SK-MEL-5 (cell line): ENCODE measurements at places on chromosomes 2 and 18. TPM values are rescaled to one million over a fixed set of nuclear protein-coding genes. Genes with fewer than 3 reads are reported as not detected.

ONECUT2 gene
- total RNA-seq = 1.8 and 2.0 TPM in 2 replicates

ALPG gene
- not detected in 2 replicates for total RNA-seq

ZC3H15 gene
- total RNA-seq = 78.0 and 82.4 TPM in 2 replicates

FNDC4 gene
- 1.2 and 1.5 TPM in 2 replicates for total RNA-seq

ANO7 gene
- 0.32 and 0.37 TPM in 2 replicates for total RNA-seq

PPP1CB gene
- total RNA-seq = 224 and 226 TPM in 2 replicates

NT5DC4 gene
- total RNA-seq = 0.13 TPM in 1 of 2 replicates, not detected in the other

LIMS4 gene
- total RNA-seq = 0.16 TPM in 1 of 2 replicates, not detected in the other

VSNL1 gene
- total RNA-seq = 0.08 TPM in 1 of 2 replicates, not detected in the other

GRCh38 chr2:134988994-134989605 is 58.1 kb downstream of the MAP3K19 start:
- DNase-seq = peak; percentile 49

DNA sequence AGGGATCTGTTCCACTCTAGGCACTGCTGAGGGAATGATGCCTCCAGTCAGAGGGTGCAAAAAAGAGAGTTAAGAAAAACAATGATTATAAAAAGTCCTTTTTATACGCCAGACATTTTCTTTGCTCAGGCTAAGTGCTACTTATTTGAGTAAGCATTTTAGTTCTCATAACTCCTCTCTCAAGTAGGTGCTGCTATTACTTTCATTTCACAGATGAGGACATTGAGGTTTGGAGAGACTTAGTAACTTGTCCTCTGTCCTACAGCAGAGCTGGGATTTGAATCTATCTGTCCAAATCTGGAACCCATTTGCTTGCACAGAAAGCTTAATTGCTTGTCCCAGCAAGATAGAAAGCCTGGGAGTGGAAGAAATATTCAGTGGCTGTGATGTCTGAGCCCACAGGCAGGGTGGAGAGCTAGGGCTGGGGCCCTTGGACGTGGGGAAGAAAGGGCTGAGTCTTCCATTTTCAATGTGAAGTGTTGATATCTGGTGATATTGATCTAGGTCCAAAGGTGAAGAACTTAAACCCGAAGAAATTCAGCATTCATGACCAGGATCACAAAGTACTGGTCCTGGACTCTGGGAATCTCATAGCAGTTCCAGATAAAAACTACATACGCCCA is 5.8 kb downstream of the IL37 start:
- DNase-seq = no peak

DNA sequence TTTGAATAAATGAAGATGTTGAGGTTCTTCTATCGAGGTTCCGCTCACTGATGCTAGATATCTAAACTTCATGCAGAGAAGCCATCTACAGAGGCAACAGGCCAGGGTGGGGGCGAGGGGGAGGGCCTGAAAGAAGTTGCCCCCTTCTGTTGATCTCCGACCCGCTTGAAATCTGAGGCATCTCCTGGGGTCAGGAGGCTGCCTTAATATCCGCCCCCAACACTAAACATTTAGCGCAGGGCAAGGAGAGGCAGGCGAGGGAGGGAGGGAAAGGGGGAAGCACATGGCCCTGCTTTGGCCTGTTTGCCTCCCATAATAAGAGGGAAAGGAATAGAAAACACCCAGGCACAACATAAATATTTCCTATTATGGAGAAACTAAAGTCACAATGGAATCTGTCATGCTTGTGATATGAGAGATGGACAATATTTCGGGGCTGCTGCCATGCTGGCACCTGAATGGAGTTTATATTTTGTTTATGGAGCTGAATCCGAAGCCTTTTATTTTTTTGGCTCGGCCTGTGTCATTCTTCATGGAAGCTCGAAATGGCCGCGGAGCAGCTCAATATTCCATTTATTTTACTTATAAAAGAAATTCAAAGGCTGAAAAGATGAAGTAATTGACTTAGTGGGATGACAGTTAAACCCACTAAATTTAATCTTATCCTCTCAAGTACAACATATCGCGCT is 221.1 kb downstream of the INSIG2 start:
- DNase-seq = no peak

- DNase-seq = no peak
These were observed 80.6 kb downstream of the SH3BP4 start for GRCh38 chr2:235032466-235032865.

- DNase-seq = no peak
These were observed 142.6 kb downstream of the SETBP1 start for GRCh38 chr18:44823286-44823685.

DNA sequence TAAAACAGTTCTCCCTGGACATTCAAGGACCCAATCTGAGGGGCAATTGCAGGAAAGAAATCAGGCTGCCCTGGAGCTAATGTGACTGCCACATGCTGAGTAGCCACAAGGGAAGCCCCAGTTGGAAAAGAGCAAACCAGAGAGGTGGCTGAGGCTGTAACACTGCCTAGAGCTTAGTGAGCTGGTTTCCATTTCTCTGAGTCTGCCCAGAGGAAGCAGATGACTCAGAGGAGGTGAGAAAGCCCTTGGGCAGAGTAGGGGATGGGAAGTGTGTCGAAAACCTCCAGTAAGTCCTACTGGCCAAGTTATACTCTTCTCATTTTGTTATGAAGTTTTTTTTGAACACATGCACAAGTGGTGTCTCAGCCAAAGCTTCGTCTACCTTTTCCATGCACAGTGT is 753.0 kb downstream of the CNTNAP5 start:
- no peak for DNase-seq

- DNase-seq = no peak
These were observed 87.3 kb upstream of the OTOS start for GRCh38 chr2:240227538-240228428.

- no peak for DNase-seq
These were observed 825.0 kb upstream of the KLHL29 start for GRCh38 chr2:22560021-22560420.

- DNase-seq = no peak
These were observed 154.1 kb downstream of the SOCS6 start for GRCh38 chr18:70442933-70443332.

DNA sequence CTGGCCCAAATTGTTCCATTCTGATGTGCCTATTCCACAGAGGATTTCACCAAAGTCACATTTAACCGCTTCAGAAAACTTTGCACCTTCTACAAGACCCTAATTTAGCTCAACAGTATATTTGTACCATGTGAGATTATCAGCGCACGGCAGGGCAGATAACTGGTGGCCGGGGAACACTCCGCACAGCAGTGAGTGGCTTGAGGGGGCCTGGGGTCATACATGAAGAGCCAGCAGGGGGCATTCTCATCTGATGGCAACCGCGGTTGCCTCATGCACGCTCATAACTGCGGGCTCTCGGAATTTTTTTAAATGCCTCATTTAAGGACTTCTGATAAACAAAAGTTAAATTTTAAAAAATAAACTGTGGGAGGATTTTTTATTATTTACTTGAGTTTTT is 84.1 kb downstream of the BIN1 start:
- DNase-seq = no peak

DNA sequence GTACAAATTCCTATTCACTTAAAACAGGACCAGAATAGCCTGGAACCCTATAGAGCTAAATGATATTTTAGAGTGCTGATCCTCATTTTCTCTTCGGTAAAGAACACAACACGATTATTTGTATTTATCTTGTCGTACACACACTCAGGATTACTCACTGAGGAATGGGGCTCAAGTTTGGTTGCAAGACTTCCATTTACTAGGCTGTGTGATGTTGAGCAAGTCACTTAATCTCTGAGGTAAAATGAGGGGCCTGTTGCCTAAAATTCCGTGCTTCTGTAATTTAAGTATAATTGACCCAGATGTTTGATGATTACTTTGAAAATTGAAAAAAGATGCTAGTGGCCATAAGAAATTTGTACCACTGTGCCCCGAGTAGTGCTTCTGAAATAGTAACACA is 42.6 kb upstream of the MAP4K3 start:
- DNase-seq = no peak

DNA sequence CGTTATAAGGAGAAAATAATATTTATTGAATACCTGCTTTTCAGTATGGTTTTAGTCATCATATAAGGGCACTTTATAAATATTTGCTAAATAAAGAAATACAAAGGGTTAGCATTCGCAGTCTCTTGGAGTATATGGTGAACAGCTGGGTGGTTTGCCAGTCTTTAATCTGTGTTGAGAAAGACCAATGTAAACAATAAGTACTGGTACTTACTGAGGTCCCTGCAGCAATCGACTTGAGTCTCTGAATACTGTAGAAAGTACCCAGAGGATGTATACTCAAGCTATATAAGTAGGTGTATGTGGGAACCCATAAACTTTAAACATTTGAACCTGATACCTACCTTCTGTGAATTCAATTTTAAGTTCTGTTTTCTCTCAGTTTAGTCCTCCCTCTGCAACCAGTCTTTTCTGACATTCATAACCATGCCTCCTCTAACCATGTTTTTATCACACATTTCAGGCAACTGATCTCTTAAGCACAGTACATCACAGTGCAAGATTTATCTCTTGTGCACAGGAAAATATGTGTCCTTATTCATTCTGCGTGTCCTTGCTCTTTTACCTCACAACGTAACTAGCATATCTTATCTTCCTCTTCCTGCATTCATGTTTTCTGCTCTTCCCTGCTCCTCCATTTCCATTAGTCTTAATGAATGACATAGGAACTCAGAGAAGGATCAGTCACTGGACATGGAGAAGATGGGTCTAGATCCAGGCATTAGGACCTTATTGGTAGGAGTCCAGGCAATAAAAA is 21.7 kb downstream of the C18orf63 start:
- DNase-seq = no peak

DNA sequence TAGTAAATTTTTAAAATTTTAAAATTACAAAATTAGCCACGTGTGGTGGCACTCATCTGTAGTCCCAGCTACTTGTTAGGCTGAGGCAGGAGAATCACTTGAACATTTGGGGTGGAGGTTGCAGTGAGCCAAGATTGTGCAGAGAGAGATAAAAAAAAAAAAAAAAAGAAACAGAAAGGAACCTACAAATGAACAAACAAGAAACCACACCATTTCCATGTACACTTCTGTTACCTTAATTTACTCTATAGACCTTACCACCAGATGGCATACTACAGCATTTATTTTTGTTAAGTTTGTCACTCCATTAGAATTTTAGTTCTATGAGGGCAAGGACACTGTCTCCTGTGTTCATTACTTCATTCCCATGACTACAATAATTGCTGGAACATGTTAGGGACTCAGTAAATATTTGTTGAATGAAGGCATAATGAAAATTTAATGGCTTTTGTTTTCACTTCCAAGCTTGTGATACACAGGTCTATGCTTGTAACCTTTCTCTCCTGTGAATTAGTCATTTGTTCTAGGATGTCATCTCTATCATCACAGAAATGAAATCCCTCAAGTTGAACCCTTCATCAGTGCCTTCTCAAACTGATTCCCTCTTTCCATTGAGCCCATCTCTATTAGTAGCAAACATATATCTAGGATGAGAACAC is 76.0 kb downstream of the ARHGAP15 start:
- peak; percentile 39 for DNase-seq

DNA sequence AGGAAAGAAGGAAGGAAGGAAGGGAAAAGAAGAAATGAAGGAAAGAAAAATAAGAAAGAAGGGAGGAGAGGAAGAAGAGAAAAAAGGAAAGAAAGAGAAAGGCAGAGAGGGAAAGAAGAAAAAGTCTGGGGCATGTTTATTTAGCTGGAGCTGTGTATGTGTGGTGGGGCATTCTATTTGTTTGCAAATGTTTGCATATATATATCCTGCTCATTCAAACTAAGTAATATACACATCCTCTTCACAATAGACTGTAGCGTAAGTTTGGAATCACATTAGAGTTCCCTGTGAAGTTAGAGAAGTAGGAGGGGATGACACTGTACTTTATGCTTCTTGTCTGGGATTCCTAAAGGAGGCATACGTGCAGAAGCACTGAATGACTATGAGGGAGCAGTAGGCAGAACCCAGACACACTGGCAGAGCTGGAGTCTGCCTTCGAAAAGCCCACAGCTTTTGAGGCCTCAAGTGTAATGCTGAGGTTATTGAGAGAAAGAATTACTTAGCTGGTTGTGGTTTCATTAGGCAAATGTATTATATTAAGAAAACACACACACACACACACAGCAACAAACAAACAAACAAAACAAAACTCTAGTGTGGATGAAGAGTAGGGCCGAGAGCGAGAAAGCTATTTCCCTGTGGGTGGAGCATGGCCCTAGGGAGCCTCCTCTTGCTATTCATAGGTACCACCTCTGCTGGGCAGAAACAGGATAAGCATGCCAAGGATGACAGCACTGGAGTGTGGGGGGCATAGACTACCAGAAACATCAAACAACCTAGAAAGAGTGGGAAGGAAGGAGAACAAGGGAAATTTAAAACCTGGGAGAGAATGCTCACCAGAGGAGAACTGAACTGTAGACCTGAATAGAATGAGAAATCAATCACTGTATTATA is 905.1 kb upstream of the NXPH2 start:
- no peak for DNase-seq

GRCh38 chr2:200307724-200308545 is 1.4 kb downstream of the SPATS2L start:
- peak; percentile 17 for DNase-seq

DNA sequence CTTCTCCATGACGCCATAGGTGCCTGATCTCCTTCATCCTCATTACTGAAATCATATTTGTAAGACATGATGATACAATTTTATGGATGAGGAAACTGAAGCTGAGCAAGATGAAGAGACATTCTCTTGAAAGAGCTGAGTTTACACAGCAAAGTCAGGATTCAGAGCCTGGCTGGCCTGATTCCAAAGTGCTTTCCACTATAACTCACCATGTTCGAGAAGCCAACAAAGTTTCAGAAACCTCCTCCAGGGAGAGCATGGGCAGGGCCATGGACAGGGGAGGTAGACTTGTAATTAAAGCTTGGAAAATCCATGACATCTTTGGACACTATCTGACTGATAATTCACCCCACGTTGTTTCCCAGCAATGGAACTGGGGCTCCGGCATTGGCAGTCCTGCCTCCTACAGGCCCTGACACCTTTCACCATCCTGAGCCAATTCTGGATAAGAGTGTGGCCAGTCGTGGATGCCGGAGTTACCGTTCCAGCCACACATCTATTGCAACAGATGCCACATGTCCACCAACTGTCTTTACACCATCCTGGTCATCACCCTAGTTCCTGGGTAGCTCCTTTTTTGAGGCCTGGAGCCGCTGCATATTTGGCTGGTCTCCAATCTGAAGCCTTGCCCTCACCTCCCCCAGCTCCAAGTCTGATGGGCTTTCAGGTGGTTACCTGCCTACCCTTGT is 85.0 kb upstream of the PPP1CB start:
- no peak for DNase-seq

- no peak for DNase-seq
These were observed 134.9 kb upstream of the GLI2 start for GRCh38 chr2:120600786-120601185.

- peak; percentile 89 for DNase-seq
These were observed 43.8 kb downstream of the CDH19 start for GRCh38 chr18:66560094-66560493.

DNA sequence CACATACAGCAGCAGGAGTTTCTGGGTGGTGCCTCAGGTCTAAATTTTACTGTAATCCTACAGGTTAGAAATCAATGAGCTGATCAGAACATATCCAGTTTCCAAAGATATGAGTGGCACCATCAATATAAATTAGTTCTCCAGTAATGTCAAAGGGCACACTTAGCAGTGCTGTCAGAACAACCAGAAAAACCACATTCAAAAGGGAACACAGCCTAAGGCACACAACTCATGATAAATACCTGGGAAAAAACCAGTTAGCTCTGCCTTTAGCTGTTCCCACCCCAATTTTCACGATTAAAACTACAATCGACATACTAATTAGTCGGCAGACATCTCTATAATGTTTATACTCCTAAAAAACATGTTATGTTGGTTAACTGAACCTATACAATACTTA is 31.5 kb downstream of the ATP8B1 start:
- no peak for DNase-seq

GRCh38 chr2:229719926-229720647 is 5.7 kb upstream of the DNER start:
- DNase-seq = no peak

- DNase-seq = no peak
These were observed 28.9 kb downstream of the RRM2 start for GRCh38 chr2:10151462-10151861.
